CD4-positive, CD25-positive, alpha-beta regulatory T cell (primary cell): ENCODE measurements at places on chromosomes 3 and 15. TPM values are rescaled to one million over a fixed set of nuclear protein-coding genes. Genes with fewer than 3 reads are reported as not detected.

STX19 gene
- total RNA-seq = not detected

SLC22A14 gene
- not detected for total RNA-seq

SPTBN5 gene
- 2.7 TPM for total RNA-seq

SLC15A2 gene
- total RNA-seq = 1.8 TPM

ESYT3 gene
- total RNA-seq = not detected

ITPKA gene
- not detected for total RNA-seq

NTRK3 gene
- total RNA-seq = not detected

WNT5A gene
- not detected for total RNA-seq

SKOR1 gene
- 2.5 TPM for total RNA-seq

PLOD2 gene
- total RNA-seq = 0.52 TPM

DNA sequence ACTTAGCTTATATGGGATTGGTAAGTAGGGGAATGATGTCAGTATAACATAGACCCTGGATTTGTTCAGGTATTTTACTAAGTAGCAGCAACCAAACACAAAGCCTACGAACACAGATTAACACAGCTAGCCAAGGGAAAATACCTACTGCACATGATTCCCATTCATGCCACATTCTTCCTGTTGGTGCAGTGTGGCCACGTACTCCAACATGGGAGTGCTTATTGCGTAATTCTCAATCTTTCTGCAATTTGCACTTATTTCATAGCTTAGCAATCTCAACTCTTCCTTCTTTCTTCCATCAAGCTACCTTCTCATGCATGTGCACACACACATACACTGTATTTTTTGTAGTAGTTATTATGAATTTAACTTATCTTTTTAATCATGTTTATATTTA lies 186.8 kb downstream of the IL5RA start:
- no peak for DNase-seq

- no peak for DNase-seq
Measured at GRCh38 chr3:13525827-13526625, 22.9 kb upstream of the FBLN2 start.

- no peak for DNase-seq
Measured at GRCh38 chr15:29480278-29480677, 210.7 kb upstream of the NSMCE3 start.

DNA sequence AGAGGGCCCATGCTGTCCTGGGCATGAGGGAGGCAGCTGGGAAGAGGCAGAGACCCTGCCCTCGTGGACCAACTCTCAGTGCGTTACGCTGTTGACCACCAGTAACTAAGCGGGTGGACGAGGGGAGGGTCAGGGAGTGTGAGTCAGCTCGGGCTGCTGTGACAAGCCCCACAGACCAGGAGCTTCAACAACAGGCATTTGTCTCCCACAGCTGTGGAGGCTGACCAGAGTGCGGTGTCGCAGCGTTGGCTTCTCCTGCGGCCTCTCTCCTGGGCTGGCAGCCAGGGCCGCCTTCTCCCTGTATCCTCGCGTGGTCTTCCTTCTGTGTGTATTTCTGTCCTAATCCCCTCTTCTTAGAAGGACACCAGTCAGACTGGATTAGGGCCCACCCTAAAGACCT lies 13.0 kb downstream of the EFCC1 start:
- DNase-seq = no peak

DNA sequence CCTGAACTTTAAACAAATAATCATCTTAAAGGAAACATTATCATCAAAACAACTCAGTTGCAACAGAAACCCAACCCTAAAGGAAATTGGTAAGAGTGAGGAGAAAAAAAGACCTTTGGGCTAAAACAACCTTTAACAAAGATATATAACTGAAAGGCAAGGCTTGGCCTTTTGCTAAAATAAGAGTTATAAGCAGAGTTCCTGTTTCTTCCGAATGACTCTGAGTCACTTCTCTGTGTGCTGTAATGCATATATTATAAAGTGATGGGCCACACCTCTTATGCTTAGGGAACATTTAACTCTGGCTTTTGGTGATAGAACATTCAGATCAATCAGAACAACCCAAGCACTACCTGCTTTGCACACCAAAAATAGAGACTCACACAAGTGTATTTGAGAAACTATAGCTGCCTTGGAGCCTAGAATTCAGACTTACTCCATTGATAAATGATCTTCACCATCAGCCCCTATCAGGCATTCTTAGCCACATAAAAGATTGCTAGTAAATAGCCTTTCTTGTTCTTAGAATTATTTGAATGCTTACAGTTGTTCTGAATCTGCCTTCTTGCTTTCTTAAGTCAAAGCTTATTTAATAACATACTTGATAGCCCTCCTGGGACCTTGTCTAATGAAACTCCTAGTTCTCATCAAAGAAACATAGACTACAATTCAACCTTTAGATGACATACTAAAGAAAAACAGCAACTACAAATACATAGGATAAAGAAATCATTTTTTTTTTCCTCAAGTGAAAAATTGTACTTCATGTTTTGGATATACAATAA lies 294.2 kb upstream of the SEMA6D start:
- DNase-seq = no peak

- DNase-seq = no peak
Measured at GRCh38 chr3:121436074-121436473, 109.7 kb downstream of the POLQ start.

GRCh38 chr3:52574056-52574965 lies 37.9 kb downstream of the UQCC5 start:
- DNase-seq = no peak

- no peak for DNase-seq
Measured at GRCh38 chr15:101623367-101624304, 28.5 kb downstream of the TM2D3 start.

GRCh38 chr3:128226795-128227395 lies 73.6 kb downstream of the EEFSEC start:
- DNase-seq = peak; percentile 19

DNA sequence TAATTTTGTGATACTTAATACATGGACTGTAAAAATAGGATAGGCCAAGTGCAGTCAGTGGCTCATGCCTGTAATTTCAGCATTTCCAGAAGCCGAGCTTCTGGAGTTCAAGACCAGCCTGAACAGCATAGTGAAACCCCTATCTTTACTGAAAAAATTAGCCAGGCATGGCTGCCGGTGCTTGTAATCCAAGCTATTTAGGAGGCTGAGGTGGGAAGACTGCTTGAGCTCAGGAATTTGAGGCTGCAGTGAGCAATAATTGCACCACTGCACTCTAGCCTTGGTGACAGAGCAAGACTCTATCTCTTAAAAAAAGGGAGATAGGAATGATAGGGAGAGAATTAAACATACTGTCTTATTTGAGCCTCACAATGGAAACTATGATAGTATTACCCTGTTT lies 51.0 kb downstream of the GMPS start:
- DNase-seq = no peak

DNA sequence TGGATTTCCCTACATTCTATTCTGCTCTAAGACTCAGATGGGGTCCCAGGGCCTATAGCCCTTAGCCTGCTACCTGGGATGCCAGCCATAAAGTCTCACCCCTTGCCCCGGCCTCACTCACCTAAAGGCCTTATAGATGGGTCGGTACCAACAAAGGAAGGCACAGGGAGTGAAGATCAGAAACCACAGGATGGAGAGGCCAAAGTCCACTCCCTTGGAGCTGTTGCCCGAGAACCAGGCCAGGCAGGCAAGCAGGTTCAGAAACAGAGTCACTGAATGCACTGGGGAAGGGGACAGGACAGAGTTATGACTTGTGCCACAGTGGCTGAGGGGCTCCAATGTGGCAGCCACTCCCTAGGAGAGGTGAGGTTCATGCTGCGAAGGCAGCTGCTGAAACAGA lies 7.4 kb upstream of the ULK3 start:
- no peak for DNase-seq

DNA sequence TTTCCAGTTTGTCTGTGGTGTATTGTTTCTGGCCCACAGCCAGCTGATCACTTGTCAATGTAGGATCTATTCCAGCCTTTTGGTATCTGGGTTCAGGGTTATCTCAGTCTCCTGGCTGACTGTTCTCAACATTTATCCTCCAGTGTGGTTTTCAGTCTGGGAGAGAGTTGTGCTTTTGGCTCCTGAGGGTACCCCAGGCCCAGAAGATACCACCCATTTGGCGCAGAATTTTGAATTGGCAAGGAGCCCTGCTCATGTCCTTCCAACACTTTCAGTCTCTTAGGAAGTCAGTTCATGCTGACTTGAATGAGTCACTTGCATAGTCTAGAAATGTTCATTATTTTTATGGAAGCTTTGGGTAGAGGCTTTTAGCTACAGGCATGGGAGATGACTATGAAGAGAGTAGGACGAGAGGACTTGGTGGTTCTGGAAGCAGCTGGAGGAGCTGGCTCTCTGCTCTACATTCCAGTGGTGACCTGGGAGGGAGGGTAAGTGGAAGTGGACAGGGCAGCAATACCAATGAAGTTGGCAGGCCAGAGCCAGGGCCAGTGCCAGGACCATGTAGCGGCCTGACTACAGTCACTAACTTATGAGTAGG lies 7.2 kb downstream of the POLR2H start:
- no peak for DNase-seq

- DNase-seq = no peak
Measured at GRCh38 chr3:46585799-46586693, 19.9 kb upstream of the LRRC2 start.

DNA sequence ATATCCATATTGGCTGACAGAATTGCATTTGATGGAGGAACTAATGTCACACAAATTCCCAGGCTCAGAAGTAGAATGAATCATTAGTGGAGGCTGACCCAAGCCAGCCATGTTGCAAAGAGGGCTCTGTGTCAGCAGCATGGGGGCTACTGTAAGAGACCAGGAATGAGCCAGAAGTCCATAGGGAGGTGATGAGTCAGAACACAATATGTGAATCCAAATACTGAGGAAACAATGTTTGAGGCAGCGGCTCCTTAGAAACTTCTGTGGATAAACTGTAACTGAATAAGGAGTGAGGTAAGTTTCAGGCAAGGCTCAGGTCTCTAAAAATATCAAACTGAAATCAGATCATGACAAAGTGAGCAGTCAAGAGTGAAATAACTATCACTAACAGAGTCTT lies 170.7 kb downstream of the WDR72 start:
- no peak for DNase-seq

DNA sequence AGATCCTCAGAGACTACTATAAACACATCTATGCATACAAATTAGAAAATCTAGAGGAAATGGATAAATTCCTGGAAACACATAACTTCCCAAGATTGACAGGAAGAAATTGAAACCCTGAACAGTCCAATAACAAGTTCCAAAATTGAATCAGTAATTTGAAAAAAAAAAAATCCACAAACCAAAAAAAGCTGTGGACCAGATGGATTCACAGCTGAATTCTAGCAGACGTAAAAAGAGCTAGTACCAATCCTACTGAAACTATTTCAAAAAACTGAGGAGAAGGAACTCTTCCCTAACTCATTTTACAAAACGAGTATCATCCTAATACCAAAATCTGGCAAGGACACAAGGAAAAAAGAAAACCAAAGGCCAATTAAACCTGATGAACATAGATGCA lies 77.0 kb upstream of the FXR1 start:
- DNase-seq = no peak

GRCh38 chr3:163952499-163952898 lies 1125.8 kb downstream of the SI start:
- DNase-seq = no peak

GRCh38 chr15:88890495-88890894 lies 4.8 kb downstream of the HAPLN3 start:
- DNase-seq = no peak

GRCh38 chr3:104582092-104582491 lies 784.6 kb upstream of the ALCAM start:
- DNase-seq = no peak

DNA sequence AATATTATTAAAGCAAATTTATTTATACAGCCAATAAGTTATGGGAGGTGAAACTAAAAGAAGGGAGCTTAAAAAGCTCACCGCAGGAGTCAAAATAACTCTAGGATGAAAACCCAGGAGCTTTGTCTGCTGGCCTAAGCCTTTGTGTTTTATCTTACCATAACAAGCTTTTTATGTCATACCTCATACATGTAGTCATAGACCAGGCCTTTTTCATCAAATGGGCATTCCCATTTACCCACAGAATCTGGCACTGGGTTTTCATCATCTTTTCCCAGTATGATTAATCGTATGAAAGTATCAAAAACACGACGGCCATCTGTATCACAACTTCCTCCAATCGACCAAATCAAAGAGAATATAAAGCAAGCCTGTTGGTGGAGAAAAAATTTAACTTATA lies 122.8 kb downstream of the DNAH12 start:
- no peak for DNase-seq

GRCh38 chr3:56089739-56090138 lies 378.5 kb downstream of the ERC2 start:
- no peak for DNase-seq
